ENCODE measurements at places on chromosomes 1 and 21. TPM values are rescaled to one million over a fixed set of nuclear protein-coding genes. Genes with fewer than 3 reads are reported as not detected.

The NECTIN4 gene
- 5.6 TPM for total RNA-seq

The UBE2U gene
- total RNA-seq, result not detected

The S100A2 gene
- total RNA-seq, result 7.1 TPM

The CFHR3 gene
- 0.17 TPM for total RNA-seq

Measured in left lung (tissue), 14 donors.